ENCODE measurements at places on chromosomes 6 and 20. TPM values are rescaled to one million over a fixed set of nuclear protein-coding genes. Genes with fewer than 3 reads are reported as not detected.
A peak's percentile ranks its signal among the peaks of the same experiment; 100 is the strongest.

Gene MEI4
- 0.42 TPM for total RNA-seq

- H3K27ac ChIP-seq, result no peak overlapping the region
- H3K4me1 ChIP-seq, result no peaks in the 10 kb centered on the region
- H3K36me3 ChIP-seq, result no peaks in the 10 kb centered on the region
- no peak overlapping the region for H3K4me3 ChIP-seq
- DNase-seq, result no peak
Observed at GRCh38 chr20:22985239-22985778, 49.8 kb upstream of the SSTR4 start.

DNA sequence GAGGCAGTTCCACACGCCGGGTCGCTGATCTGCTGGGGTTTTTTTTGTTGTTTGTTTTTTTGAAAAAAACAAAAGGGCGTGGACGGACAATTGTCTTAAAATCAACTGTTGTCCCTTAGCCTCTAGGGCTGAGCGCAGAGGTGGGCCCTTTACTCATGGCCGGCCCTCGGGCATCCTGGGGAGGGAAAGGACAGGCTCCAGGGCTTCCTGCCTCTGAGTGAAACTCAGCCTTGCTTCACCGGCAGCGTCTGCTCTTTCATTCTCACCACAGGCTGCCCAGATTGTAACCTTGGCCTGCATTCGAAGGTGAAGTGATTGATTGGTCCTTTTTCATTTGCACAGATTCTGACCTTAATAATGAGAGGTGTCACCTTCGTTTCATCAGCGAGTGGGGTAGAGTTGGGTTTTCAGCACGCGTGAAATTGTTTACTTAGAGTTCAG is 797 bp downstream of the SMIM13 start:
- H3K27ac ChIP-seq, result peak overlapping the region; percentile 97
- H3K36me3 ChIP-seq, result no peaks in the 10 kb centered on the region
- peak; percentile 48 for DNase-seq
- H3K4me1 ChIP-seq, result peaks cover 13% of the 10 kb centered on the region
- peak overlapping the region; percentile 86 for H3K4me3 ChIP-seq

DNA sequence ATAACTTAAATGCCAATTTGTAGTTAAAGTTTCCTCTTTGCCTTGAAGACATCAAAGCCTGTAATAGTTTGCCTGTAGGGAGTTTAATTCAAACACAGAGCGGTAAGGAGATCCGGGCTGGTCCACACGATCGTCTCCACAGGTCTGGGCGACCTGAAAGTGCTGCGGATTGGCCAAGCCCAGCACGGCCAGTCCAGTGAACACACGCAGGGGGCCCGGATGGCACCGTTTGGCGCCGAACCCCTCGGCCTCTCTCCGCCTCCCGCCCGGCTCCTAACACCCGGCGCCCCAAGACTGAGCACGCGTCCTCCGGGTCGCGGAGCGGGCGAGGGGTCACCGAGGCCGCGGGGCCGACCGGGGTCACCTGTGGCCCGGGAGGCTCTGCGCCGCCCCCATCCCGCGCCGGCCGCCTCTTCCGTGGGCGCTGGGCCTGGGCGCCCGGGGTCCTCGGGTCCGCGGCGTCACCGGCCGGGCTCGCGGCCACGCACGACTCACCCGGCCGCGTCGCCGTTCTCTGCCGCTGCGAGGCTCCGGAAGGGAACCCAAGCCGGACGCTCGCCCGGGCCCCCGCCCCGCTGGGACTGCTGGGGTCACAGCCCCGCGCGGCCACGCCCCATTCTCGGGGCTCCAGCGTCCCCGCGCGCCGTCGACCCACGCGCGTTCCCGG is 481 bp downstream of the SERPINB6 start:
- peaks cover 11% of the 10 kb centered on the region for H3K4me1 ChIP-seq
- H3K27me3 ChIP-seq, result no peaks in the 10 kb centered on the region
- H3K36me3 ChIP-seq, result no peaks in the 10 kb centered on the region
- peak overlapping the region; percentile 95 for H3K27ac ChIP-seq
- peak overlapping the region; percentile 71 for H3K4me3 ChIP-seq
- DNase-seq, result peak; percentile 64

Gene TMEM151B
- not detected for total RNA-seq

Gene BLOC1S5
- 8.9 TPM for total RNA-seq

GRCh38 chr6:124723671-124724070 is 238.6 kb upstream of the RNF217 start:
- no peaks in the 10 kb centered on the region for H3K36me3 ChIP-seq
- H3K27ac ChIP-seq, result no peak overlapping the region
- no peak overlapping the region for H3K4me3 ChIP-seq
- no peak for DNase-seq

DNA sequence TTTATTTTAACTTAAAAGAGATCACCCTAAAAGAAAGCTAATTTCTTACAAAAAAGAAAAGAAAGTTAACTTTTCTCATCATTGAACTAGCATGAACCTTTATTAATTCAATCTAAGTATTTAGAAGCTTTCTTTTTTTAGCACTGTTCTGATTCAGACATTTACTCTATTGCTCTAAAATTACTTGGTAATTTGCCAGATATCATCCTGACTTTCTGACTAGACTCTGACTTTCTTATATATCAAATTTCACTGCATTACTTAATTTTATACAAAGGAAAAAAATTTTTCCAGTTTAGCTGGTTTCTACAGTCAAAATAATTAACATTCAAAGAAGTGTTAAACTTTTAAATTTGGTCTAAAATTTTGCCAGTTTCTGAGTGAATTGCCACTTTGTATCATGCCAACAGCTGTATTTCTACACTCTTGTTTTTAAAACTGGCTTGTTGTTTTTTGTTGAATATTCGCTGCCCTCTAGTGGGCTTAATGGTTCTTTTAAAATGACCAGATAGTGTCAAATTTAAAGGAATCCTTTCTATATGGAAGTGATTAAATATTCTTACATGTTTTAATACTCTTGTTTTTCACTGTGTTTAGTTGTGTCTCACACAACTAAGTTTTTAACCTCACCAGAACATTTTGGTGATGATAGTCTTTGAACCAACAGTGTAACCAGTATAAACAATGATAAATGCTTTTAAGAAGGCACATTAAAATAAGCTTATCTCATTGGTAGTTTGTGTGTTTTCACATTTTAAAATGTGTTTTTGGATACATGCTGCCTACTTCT is 102.0 kb downstream of the POPDC3 start:
- no peak overlapping the region for H3K4me3 ChIP-seq
- H3K36me3 ChIP-seq, result no peaks in the 10 kb centered on the region
- H3K27me3 ChIP-seq, result no peaks in the 10 kb centered on the region
- no peak for DNase-seq
- no peak overlapping the region for H3K27ac ChIP-seq

- H3K27me3 ChIP-seq, result no peaks in the 10 kb centered on the region
- H3K27ac ChIP-seq, result no peak overlapping the region
- no peak for DNase-seq
- no peaks in the 10 kb centered on the region for H3K4me1 ChIP-seq
- H3K36me3 ChIP-seq, result no peaks in the 10 kb centered on the region
- H3K4me3 ChIP-seq, result no peak overlapping the region
Observed at GRCh38 chr6:79750806-79751205, 119.7 kb downstream of the SH3BGRL2 start.

DNA sequence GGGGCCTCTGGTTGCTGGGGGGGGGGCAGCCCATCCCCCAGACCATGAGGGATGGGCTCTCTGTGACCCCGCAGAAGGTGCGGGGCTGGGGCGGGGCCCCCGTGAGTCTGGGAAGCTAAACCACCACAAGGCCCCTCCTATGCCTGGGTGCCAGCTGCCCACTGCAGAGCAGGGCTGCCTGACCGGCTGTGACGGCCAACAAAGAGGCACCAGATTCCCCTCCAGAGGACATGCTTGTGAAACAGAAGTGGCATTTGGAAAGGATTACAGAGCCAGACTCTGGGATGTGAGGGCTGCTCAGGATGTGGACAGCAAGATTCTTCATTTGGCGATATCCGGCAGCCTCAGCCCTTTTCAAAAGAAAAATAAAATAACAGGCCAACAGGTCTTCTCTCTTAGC is 16.5 kb upstream of the NTSR1 start:
- no peaks in the 10 kb centered on the region for H3K4me1 ChIP-seq
- DNase-seq, result no peak
- H3K36me3 ChIP-seq, result no peaks in the 10 kb centered on the region
- H3K27ac ChIP-seq, result no peak overlapping the region
- H3K4me3 ChIP-seq, result no peak overlapping the region
- peaks cover 2% of the 10 kb centered on the region for H3K27me3 ChIP-seq

DNA sequence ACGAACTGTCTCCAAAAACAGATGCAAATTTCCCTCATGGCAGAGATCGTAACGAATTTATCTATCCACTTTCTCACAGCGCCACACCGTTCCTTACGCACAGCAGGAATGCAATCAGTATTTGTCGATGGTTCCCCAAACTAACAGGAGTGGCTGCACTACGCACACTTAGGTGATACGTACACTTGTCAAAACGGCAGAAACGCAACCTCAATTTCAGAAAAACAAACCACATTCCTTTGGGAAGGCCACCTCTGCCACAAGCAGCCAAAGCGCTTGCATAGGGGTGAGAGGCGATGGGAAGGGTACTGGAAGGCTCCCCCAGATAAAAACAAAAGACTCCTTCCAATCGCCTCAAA is 638 bp downstream of the MDN1 start:
- H3K36me3 ChIP-seq, result no peaks in the 10 kb centered on the region
- peak; percentile 48 for DNase-seq
- H3K4me1 ChIP-seq, result peaks cover 8% of the 10 kb centered on the region

- H3K27ac ChIP-seq, result peak overlapping the region; percentile 65
- no peaks in the 10 kb centered on the region for H3K36me3 ChIP-seq
- no peak for DNase-seq
- no peak overlapping the region for H3K4me3 ChIP-seq
Observed at GRCh38 chr6:53322188-53323029, 26.3 kb downstream of the ELOVL5 start.

DNA sequence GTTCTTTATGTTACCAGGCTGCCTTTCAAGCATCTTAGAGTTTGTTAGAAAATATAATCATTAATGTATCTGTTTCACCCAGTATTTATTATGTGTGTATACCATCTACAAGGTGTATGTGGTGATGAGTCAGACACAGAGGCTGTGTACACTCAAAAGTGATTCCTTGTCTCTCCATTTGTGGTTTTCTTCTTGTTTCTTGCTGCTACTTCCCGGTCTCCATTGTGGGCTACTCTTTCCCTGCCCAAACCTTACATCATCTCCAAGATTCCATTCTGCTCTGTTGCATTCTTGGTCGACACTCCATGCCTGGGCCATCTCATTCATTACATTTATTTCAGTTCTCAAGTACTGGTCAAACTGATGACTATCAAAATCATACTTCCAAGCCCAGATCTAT is 182.2 kb upstream of the STXBP5 start:
- no peak for DNase-seq
- H3K27me3 ChIP-seq, result no peaks in the 10 kb centered on the region
- no peak overlapping the region for H3K4me3 ChIP-seq
- no peaks in the 10 kb centered on the region for H3K4me1 ChIP-seq

- H3K4me1 ChIP-seq, result peaks cover 58% of the 10 kb centered on the region
- H3K27me3 ChIP-seq, result no peaks in the 10 kb centered on the region
- no peak for DNase-seq
Observed at GRCh38 chr6:136282906-136283305, 6.7 kb downstream of the BCLAF1 start.

Gene FLRT3
- 8.2 TPM for total RNA-seq

GRCh38 chr6:792662-793061 is 99.7 kb upstream of the EXOC2 start:
- no peaks in the 10 kb centered on the region for H3K36me3 ChIP-seq
- H3K27me3 ChIP-seq, result no peaks in the 10 kb centered on the region
- H3K4me1 ChIP-seq, result no peaks in the 10 kb centered on the region
- DNase-seq, result no peak
- no peak overlapping the region for H3K4me3 ChIP-seq
- no peak overlapping the region for H3K27ac ChIP-seq

DNA sequence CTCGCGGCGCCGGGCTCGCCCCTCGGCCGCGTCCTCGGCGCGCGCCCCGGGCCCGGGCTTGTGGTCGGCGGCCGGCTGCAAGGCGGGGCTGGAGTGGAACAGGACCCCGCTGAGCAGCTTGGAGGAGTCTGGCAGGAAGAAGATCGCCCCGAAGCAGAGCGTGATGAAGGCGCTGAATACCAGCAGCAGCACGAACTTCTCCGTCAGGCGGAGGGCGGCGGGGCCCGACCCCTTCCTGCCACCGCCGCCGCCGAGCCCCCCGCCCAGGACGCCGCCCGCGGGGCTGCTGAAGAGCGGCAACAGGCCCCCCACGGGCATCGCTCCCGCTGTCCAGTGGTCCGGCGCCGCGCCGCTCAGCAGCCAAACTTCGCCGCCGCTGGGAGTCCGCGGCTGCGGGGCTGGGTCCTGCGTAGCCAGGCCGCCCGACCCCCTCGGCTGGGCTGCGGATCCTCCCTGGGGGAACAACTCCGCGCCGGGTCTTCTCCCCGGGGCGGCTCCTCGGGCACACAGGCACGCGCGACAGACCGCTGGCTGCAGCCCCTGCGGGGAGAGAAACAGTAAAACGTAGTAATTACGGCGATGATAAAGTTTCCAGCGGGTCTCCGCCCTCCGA is 707 bp downstream of the MAN1A1 start:
- H3K36me3 ChIP-seq, result no peaks in the 10 kb centered on the region
- peaks cover 19% of the 10 kb centered on the region for H3K4me1 ChIP-seq
- DNase-seq, result no peak

Gene PSORS1C1
- not detected for total RNA-seq

Gene KHDC3L
- not detected for total RNA-seq

Gene NT5DC1
- total RNA-seq, result 24.2 TPM

- DNase-seq, result no peak
- H3K27ac ChIP-seq, result no peak overlapping the region
- no peak overlapping the region for H3K4me3 ChIP-seq
- H3K4me1 ChIP-seq, result no peaks in the 10 kb centered on the region
- no peaks in the 10 kb centered on the region for H3K36me3 ChIP-seq
Observed at GRCh38 chr6:79589701-79590100, 41.4 kb upstream of the SH3BGRL2 start.

DNA sequence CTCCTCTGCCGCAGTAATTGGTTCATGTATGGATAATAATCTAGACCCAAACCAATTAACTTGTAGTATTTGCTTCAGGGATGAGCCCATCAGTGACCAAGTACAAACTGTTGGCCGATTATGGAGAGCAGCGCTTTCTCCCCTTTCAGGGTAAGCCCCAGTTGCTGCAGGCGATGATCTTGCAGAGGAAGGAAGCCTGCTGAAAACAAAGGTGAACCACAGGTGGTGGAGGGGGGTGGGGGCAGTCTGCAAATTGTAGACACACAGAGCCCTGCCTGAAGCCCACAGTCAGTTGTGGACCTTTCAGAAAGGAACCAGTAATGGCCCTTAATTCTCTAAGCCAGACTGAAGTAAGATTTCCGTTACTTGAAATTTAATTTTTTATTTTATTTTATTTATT is 167.9 kb upstream of the JARID2 start:
- H3K27ac ChIP-seq, result no peak overlapping the region
- no peak overlapping the region for H3K4me3 ChIP-seq
- DNase-seq, result no peak
- no peaks in the 10 kb centered on the region for H3K4me1 ChIP-seq
- no peaks in the 10 kb centered on the region for H3K36me3 ChIP-seq
- no peaks in the 10 kb centered on the region for H3K27me3 ChIP-seq

GRCh38 chr20:45907219-45907948 is 4.6 kb downstream of the PLTP start:
- H3K4me1 ChIP-seq, result peaks cover 3% of the 10 kb centered on the region
- no peaks in the 10 kb centered on the region for H3K36me3 ChIP-seq
- no peak overlapping the region for H3K27ac ChIP-seq
- no peak overlapping the region for H3K4me3 ChIP-seq
